ENCODE measurements at places on chromosomes 1 and 21.

GRCh38 chr1:53949023-53949990 lies 3.2 kb downstream of the LRRC42 start:
- no peak for DNase-seq

DNA sequence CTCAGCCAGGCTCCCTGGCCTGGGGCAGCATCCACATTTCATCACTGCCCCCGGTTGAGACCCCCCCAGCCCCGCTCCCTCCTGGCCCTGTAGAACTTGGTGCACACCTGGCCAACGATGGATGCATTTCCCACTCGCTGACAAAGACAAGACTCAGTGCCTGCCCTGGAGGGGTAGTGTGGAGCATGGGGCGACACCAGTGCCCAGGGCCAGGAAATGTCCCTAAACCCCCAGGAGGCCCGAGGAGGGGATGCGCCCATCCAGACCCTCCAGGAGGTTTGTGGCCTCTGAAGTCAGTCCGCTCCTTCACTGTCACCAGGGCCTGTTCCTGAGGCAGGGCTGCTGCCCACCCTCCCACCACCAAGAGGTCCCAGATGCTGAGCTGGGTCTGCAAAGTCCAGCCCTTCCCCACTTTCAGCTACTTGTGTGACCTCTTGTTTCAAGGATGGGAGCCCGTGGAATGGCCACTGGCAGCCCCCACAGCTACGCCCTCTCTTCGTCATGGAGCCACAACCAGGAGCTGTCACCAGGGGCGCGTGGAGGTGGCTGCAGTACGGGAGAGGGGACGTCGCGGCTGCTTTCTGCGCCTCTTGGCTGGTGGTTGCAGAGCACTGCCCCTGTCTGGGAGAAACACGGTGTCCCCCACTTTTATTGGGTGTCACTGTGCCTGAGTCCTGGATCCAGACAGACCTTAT lies 35.7 kb downstream of the AJAP1 start:
- no peak for DNase-seq

- no peak for DNase-seq
These were observed 260.7 kb downstream of the CHRM3 start for GRCh38 chr1:239647045-239647444.

DNA sequence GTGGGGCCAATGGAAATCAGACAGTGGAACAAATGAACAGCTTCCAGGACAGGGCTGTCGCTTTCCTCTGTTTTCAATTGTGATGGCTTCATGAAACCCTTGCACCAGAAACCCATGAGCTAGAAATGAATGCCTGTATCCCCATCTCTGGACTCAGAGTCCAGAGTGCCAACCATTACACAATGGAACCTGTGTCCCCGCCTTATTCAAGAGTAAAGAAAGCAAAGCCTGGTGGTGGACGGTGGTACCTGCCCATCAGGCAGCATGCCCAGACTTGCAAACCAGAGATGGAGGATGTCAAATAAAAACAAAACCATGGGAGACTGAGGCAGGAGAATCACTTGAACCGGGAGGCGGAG lies 4.4 kb upstream of the CAPN2 start:
- no peak for DNase-seq

DNA sequence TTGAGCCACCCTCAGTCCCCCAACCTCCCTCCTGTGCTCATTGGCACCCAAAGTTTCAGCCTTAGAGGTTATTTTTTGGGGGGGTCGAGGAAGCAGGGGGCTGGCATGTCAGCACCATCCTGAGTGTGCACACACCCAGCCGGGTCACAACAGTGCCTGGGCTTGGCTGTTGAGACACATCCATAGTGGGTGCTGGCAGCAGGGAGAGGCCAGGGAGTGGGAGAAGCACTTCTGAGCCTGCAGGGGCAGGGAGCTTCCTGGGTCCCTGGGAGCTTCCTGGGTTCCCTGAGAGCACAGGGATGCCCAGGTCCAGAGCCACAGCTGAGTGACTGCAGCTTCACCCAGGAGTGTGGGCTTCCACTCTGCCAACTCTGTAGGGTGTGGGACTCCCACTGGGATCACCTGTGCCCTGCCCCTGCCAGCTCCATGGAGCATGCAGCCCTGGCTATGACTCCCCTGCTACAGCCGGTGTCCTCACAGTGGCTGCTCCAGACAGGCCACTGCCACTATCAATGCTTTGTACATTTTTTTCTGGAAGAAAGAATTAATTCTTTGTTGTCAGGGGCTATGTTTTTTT lies 240.4 kb downstream of the PTGER3 start:
- no peak for DNase-seq

DNA sequence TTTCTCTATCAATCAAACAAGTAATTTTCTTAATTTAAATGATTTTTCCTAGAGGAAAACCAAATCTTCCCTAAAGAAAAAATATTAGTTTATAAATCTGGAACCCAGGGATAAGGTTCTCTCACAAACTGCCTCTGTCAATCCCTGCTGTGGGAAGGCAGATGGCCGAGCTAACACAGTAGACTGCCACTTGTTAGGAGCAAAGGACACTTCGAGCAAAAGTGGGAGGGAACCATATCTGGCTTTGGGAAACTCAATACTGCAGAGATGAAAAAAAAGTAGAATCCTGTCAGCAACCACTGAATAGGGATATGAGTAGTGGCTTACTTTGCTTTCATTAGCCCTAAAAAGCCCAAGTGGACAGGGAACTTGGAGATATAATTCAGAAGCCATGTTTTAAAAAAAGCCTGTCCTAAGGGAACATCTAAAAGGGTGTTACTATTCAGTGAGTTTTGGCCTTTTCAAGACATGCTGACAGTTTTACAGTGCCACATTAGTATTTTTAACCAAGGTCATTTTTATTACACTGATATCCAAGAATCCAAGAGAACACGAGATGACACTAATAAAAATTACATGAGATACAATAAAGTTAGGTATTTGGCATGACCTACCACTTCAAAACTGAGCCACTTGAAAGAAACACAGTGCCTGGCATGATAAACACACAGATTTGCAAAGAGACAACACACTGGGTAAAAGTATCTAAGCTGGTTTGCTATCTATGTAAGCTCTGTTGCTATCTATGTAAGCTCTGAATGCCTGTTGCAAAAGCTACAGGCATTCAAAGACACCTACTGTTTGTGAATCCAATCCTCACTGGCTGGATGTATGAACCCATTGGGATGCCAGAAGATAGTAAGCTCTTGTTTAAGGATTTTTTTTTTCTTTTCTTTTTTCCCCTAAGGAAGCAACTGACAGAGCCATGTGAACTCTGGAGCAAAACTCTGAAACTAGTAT lies 21.4 kb downstream of the TEX38 start:
- no peak for DNase-seq

- DNase-seq: no peak
These were observed 5.5 kb downstream of the PTGFRN start for GRCh38 chr1:116915086-116915661.

DNA sequence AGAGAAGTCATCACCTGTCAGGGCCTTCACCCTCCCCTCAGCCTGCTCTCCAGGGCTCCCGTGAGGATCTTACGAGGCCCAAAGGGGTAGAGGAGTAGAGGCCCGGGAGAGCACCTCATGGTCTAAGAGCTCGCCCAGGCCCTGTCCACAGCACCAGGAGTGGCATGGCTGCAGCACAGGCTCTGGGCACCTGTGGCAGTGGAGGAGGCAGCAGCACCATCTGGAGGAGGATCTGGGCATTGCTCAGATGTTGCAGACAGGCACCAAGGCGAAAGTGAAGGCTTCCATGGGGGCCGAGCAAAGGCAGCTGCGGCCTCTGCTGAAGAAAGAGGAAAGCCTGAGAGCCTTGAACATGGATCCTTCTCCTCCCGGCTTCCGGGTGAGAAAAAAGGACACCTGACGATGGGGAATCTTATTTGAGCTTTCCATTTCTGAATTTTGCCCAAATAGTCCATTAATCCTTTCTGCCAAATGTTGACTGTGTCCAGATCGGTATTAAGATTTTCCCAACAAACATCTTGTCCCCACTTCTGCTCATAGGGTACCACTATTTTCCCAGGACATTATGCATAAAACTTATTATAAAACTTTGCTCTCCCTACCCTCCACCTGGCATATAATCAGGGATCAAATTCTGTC lies 604.7 kb downstream of the PTPRC start:
- DNase-seq: peak; percentile 51

GRCh38 chr1:39205102-39205780 lies 746 bp downstream of the MACF1 start:
- peak; percentile 80 for DNase-seq

All from trophoblast cell (in vitro differentiated cells and primary cell).